ENCODE measurements at places on chromosomes 16 and 17. TPM values are rescaled to one million over a fixed set of nuclear protein-coding genes. Genes with fewer than 3 reads are reported as not detected.
A peak's percentile ranks its signal among the peaks of the same experiment; 100 is the strongest.

RPS15A gene
- 232 TPM for total RNA-seq

GJC1 gene
- 1.6 TPM for total RNA-seq

OR3A3 gene
- not detected for total RNA-seq

KRTAP3-1 gene
- not detected for total RNA-seq

ATP2A3 gene
- 43.8 TPM for total RNA-seq

MYCBPAP gene
- total RNA-seq: 0.33 TPM

CFAP97D1 gene
- total RNA-seq: not detected

DNA sequence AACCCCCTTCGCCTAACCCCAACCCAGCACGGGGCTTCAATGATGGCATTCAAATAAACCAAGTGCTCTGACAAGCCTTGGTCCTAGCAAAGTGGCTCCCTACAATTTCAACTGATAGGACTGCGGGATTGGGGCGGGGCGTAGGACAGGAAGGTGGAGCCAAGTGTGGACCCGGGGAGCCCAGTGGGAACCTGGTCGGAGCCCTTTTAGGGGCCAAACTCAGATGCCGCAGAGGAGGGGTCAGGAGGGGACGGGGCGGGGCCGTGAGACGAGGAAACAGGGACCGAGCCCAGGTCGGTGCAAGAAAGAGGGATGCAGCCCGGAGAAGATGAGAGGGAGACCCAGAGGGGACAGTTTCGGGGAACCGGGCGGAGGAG lies 13.2 kb upstream of the CDIPT start:
- DNase-seq: no peak

DNA sequence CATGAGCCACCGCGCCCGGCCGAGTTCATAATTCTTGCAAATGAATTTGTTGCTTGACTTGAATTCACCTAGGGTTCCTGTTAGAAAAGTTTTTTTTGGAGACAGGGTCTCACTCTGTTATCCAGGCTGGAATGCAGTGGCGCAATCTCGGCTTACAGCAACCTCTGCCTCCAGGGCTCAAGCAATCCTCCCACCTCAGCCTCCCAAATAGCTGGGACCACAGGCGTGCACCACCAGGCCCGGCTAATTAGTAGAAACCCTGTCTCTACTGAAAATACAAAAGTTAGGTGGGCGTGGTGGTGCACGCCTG lies 99.8 kb downstream of the MYH11 start:
- DNase-seq: no peak

DNA sequence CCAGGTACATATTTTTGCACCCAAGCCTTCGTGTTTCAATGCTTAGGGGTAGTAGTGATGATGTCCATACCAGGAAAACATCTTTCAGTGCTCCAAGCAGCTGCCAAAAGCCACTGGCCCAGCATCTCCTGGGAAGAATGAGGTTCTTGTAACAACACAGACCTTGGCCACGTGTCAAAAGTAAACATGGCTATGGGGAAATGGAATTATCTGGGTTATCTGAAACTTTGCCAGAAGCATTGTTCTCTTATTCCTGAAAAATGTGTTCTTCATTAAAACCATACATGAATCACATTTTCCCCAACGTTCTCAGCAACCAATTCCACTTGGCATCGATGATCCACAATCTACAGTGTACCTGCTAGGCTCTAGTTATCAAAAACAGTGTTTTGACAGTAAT lies 524.2 kb upstream of the EEF2KMT start:
- DNase-seq: no peak

DNA sequence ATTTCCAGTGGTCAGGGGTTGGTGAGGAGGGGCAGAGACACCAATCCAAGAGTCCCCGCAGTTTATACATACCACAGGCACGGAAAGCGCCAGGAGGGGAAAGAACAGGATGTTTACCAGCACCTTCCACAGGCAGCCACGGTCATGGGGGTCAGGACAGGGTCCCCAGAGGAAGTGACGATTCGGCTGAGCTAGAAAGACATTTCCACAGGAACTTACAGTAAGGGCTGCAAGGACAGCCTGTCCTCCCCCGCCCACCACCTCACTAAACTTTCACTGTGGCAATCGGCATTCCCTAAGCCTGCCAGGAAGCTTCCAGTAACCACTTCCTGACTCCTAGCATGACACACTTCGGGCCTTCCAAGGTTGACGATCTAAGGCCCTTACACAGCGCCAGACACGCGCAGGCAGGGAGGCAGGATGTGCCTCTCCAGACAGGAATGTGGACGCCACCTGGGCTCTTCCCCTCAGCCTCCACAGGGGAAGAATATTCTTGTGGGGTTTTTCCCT lies 1.2 kb upstream of the MT2A start:
- DNase-seq: peak; percentile 70

GRCh38 chr17:50110591-50111349 lies 15.6 kb downstream of the PDK2 start:
- peak; percentile 61 for DNase-seq

DNA sequence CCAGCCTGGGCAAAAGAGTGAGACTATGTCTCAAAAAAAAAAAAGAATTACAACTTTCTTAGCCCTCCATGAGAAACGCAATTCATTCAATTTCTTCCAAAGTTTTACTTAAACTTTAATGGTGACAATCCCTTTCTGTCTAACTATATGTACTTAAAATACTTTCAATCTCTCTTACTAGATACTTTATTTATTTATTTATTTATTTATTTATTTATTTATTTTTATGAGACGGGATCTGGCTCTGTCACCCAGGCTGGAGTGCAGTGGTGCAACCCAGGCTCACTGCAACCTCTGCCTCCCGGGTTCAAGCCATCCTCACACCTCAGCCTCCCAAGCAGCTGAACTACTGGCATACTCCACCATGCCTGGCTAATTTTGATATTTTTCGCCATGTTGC lies 108.1 kb downstream of the SPAG9 start:
- DNase-seq: no peak

- peak; percentile 99 for DNase-seq
Observed at GRCh38 chr16:88264641-88265285, 118.0 kb upstream of the ZNF469 start.

- no peak for DNase-seq
Observed at GRCh38 chr16:12545792-12546342, 257.8 kb downstream of the CPPED1 start.

DNA sequence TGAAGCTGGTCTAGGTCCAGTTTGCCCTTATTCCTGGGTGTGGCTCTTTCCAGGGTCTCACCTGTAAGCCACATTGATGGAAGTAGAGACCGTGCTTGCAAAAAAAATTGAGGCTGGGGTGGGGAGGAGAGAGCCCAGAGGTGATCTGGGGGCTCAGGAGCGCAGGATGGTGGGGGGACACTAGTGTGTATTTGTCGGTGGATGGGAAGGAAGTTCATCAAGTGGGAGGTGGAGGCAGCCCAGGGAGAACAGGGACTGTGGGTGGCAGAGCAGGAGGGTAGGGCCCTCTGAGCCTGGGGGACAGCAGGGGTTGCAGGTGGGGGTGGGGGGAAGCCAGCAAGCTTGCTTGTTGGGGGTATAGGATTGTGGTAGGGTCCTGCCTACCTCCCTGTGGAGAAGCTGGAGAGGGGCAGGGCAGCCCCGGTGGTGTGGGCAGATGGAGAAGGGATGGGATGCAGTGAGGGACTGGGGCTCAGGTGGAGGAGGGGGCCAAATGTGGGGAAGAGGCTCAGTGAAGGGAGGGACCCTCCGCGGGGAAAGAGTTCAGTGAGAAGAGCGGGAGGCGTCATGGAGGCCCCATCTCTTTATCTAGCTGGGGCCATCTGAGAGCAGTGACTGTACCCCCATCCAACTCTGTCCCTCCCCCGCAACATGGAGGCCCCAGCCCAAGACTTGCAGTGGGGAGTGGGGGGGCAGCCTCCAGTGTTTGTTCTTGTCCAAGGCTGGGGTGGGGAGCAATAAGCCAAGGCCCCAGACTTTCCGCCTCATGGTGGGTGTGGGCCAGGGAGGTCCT lies 17.2 kb upstream of the TMEM92 start:
- DNase-seq: no peak

DNA sequence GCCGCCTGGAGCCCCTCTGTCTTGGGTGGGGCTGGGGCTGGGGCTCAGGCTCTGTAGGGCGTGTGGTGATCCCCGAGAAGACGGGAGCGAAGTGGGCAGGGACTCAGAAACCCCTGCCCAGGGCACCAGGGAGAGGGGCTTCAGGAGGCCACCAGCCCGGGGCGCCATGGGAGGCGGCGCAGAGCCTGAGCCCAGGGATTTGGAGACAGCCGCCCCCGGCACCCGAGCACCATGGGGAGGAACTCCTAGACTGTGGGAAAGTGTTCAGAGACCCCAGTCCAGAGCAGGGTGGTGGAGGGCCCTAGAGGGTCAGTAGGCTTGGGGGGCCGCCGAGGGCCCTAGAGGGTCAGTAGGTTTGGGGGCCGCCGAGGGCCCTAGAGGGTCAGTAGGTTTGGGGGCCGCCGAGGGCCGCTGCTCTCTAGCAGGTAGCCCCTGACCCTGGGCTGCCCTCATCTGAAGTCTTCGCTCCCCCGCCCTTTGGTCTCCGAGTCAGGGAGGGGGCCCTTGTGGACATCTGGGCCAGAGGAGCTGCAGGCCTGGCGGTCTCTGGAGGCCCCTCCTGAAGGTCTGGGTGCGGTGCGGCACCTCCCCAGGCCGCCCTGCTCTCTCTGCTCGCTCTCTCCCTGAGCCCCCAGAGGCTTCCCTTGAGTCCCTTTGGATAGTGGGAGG lies 734 bp downstream of the ARHGDIG start:
- DNase-seq: no peak

DNA sequence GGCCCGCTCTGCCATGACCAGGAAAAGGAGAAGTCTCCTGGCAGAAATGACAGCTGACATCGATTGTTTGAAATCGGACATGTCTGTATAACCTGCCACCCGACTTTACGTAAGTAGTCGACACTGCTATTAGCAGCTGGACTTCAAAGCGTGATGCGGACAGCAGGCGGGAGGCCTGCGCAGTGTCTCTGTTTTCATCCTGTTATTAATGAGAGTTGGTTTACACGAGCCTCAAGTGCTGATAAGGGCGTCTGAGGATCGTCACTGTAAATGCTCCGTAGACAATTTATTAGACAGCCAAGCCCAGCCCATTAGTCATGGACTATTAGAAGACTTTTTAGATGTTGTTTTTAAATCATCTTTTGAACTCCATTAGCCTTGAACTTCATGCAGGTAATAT lies 328.3 kb downstream of the FOXL1 start:
- no peak for DNase-seq

DNA sequence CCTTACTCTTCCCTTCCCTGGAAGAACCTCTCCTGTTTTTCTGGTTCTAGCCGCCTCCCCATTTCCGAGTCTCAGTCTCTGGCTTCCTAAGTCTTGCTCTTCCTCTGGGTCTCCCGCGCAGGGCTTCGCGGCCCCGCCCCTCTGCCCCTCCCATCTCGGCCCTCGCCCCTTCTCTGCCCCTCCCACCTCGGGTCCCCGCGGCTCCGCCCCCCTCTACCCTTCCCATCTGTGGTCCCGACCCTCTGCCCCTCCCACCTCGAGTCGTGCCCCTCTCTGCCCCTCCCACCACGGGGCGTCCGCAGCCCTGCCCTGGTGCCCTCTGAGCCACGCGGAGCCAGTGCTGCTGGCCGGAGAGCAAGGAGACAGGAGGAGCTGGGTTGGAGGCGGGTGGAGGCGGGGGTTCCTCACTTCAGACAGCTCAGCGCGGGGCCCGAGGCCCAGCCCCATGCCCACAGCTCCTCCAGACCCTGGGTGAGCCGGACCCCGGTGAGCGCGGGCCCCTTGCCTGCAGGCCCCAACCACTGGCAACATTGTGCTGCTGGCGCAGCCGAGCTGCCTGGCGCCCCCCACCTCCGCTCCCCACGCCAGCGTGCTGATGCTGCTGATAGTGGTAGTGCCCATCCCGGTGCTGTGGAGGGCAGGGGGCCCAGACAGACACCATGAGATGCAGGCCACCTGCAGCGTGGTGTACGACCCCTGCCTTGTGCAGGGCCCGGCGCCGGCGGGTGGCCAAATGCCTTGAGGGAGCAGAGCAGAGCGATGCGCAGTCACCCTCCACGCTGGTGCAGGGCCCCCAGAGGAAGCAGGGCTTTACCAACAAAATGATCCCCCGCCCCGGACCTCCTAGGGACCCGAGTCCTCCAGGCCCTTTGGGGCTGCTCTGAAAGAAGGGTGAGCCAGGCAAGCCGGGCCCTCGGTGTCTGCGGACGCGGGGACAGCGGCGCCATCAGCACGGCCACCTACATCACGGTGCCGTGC lies 2115.3 kb downstream of the TP53TG3F start:
- DNase-seq: no peak

GRCh38 chr17:68908045-68908444 lies 47.1 kb downstream of the ABCA8 start:
- no peak for DNase-seq

GRCh38 chr16:77327717-77328116 lies 107.1 kb downstream of the ADAMTS18 start:
- no peak for DNase-seq

Data from body of pancreas (tissue), 4 donors.